Activated CD8-positive, alpha-beta memory T cell treated with anti-CD3 and anti-CD28 coated beads for 1 hour (primary cell): ENCODE measurements at places on chromosomes 5 and 9.

- no peak for DNase-seq
Observed at GRCh38 chr5:35904443-35905132, 33.8 kb downstream of the CAPSL start.

DNA sequence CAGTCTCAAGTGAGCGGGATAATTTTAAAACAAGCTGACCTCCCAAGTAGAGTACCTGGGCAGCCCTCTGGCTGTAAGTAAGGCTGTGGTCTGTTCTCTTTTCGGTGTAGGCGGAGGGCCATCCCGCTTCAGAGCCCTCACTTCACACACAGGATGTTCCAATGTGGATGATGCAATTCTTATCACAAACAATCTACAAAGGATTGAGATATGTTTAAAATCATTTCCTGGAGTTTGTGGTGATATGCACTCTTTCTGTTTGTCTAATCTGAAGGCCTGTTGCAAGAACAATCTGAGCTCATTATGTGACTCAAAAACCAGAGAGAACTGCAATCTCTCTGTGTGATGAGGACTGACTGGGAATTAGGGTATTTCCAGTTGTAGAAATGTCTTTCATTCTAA, 42.5 kb downstream of the ITGA2 start:
- DNase-seq: no peak

GRCh38 chr9:90995516-90995915, 193.9 kb downstream of the SYK start:
- DNase-seq: no peak

DNA sequence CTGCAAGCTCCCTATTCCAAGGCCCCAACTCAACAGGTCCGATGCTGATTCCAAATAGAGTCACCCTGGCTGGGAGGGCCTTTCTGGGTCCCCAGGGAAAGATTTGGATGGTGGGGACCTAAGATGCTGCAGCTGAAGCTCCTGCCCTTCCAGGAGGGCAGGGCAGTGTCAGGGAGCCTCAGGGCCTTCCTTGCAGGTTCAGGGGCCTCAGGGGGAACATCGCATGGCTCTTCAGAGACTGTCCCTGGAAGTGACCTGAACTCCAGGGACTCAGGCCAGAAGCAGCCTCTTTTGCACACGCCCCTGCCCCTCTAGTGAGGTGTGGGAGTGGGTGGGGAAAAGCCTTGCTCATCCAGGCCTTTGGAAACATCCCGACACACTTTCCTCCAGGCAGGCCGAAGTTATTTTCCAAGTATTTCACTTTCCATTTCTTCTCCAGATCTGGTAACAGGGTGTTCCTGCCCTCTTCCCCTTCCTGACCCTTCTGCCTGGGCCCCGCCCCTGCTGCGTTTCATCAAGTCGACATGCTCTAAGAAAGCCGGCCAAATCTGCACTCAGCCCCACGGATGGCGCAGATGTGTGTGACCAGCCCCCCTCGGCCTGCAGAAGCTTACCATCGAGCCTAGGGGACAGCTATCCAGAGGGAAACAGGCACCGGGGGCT, 159.5 kb downstream of the FGF18 start:
- no peak for DNase-seq

- DNase-seq: no peak
Observed at GRCh38 chr5:37198842-37199241, 50.3 kb downstream of the CPLANE1 start.

DNA sequence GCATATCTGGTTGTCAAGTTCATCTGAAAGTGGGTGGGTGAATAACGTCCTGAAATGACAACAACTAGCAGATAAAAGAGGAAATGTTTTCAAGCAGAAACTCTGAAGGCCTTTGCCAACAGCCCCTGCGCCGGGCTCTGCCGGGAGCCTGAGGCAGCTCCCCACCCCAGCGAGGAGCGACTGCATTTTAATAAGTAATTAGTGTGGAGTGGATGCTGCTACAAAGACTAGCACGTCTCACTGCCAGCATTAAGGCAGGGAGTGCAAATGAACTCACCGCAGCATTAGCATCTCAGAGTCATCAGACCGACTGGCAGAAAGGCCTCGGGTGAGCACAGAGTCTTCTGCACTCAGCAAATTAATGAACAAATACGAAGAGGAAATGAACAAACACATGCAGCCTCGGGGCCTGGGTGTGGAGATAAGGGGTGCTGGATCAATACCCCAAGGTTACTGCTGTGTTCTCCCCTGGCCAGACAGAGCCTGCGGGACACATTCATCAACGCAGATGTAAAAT, 63.8 kb downstream of the VAV2 start:
- no peak for DNase-seq

DNA sequence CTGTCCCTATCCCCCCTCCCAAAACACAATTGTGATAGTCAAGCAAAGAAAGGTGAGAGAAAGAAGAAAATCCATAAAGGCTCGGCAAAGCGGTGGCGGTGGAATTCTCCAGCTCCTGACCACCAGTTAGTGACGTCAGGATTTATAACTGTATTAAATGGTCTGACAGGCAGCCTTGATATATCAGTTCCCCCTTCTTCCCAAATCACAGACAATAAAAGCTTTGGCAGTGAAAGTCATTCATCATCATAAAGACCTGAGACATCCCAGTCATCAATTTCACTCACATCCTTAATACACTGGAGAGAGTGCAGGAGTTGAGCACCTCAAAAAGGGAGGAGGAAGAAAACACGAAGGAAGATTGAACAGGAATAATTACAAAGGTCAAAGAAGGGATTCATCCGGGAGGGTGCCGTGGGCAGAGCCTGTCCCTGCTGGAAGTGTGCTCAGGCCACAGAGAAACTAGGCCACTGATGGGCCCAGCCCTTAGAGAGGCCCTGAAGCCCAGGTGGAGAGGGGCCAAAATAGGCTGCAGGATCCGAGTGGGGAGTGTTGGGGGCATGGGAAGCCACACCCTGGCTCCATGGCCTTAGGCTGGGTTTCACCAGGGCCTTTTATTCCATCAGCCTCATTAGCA, 131.9 kb downstream of the PAX5 start:
- no peak for DNase-seq

DNA sequence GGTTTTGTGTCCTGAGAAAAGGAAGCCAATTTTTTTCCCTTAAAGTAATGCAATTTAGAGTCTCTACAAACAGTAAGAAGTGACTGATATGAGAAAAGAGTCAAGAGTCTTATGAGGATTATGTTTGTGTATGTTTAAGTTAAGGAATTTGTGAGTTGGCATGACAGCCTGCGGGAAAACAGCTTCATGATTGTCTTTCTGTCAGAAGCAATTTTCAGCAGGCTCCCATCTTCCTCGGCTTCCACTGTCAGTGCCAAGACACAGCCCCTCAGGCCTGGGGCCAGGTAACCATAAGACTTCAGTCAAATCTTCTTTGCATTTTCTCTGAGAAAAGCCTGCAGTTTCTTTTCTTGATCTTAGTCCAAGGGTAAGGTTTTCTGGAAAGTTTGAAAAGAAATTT, 17.0 kb upstream of the SELENOP start:
- no peak for DNase-seq

GRCh38 chr9:97788763-97789663, 64.0 kb upstream of the FOXE1 start:
- no peak for DNase-seq

GRCh38 chr5:167850911-167851310, 440.5 kb upstream of the WWC1 start:
- DNase-seq: no peak

DNA sequence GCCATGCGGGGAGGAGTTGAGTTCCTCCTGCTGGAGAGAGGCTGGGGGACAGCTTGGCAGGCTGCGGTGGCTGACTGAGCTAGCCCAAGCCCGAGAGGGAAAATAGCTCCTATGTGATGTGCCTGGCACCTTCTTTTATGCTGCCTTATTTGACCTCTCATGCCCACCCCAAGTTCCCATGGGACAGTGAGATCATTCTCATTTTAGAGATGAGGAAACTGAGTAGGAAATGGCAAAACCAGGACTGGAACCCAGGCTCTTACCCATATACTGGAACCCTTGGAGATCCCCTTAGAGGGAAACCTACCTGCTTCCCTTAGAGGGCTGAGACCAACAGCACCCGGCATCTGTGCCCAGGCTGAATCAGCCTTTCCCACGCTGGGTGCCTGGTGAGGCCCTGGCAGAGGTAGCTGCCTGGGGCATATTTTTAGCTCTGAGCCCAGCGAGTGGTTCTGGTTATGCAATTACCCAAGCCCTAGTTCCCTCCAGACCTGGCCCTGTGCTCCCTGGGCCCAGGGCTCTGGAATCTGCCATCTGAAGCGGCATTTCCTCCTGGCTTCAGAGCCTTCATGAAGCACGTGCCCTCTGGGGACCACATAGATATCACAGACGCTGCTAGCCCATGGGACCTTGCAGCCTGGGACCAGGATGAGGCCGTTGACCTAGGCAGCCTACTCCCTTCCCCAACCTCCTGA, 23.6 kb downstream of the COL27A1 start:
- DNase-seq: no peak

DNA sequence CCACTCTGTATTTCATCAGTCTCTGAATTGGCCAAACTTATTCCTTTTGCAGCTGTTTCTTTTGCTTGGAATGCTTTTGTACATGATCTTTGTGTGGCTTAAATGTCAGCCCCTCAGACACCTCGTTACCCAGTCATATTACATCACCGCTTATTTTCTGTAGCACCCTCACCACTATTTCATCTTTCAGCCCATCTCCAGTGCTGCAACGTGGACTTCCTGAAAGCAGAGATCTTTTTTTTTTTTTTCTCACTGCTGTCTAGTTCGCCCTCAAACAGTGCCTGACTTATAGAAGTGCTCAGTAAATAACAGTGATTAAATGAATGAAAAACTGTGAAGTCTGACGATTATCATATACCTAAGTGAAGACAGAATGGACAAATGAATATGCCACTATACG, 835 bp downstream of the SRA1 start:
- no peak for DNase-seq

GRCh38 chr5:151895660-151896030, 29.0 kb downstream of the GLRA1 start:
- no peak for DNase-seq

- DNase-seq: no peak
Observed at GRCh38 chr9:22055090-22055489, 46.0 kb upstream of the CDKN2B start.

DNA sequence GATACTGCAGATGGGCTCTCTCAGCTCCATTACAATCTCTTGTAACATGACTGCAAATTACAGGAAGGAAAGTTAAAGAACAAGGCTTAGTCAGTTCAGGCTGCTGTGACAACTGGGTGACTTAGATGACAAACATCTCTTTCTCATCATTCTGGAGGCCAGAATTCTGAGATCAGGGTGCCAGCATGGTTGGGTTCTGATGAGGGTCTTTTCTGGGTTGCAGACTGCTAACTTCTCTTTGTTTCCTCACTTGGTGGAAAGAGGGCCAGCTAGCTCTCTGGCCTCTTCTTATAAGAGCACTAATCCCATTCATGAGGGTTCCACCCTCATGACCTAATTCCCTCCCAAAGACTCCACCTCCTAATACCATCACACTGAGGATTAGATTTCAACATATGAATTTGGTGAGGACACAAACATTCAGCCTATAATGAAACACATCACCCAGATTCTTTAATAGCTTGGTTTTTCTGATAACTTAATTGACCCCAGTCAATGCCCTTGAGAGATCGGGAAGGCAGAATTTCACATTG, 73.6 kb upstream of the MAMDC2 start:
- DNase-seq: no peak

DNA sequence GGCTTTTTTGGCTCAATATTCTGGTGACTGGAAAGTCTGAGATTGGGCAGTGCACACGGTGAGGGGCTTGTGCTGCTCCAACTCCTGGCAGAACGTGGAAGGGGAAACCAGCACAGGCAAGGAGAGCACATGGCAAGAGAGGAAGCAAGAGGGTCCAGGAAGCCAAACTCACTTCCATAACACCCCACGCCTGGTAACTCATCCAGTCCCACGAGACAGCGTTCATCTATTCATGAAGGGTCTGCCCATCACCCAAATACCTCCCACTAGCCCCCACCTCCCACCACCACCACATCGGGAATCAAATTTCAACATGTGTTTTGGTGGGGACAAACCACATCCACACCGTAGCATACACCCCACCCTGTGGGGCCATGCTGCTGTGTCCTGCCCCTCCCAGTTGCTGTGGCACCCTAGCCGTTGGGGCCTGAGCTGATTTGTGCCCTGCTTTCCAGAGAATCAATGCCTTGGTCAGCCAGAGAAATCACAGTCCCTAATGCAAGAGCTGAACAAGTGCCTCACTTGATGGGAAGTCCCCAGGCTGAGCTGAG, 27.3 kb downstream of the PROP1 start:
- DNase-seq: no peak

DNA sequence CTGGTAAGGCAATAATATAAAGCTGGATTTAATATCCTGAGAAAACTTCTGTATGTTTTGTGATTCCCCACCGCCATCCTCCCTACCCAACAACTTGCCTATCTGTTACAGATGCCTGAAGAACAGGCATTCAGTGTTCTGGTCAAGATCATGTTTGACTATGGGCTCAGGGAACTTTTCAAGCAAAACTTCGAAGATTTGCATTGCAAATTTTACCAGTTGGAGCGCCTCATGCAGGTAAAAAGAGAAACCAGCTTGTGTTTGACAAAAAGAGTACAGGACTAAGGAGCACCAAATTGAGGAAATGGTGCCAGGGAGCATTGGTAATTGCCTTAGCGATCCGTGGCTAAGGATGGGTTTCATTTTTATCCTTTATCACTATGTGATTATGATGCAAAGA, 40.0 kb downstream of the GPR21 start:
- no peak for DNase-seq

GRCh38 chr5:131367219-131367860, 103.5 kb downstream of the CDC42SE2 start:
- DNase-seq: no peak

- DNase-seq: no peak
Observed at GRCh38 chr9:116791326-116791725, 104.2 kb downstream of the TRIM32 start.

DNA sequence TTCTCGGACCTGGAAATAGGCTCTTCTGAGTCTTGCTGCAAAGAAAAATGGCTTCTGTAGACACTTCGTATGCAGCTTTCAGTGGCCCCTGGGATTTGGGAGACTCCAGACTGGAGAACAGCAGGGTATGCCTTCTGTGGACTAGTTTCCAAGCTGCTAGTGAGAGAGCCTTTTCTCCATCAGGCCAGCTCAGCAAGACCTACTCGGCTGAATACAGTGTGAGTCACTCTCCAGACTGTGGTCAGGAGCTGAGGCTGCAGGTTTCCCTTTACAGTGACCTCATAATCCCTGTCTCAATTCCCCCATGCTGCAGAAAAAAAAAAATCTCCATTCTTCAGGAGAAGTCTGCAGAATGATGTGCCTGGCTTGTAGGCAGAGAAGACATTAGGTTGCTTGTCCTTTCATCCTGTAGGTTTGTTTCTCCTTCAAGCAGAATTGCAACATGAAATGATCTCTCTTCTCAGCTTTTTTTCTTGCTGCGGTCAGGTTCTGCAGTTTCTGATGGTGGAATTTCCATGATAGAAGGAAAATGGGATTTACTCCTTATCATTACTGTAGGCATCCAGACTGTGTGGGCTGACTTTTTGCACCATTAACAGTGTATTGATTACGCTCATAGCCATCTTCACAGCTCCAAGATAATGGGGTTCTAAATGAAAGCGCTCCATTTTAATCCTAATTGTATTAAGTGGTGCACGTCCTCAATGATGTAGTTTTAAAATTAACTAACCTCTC, 78.3 kb upstream of the TNFSF8 start:
- no peak for DNase-seq

- DNase-seq: no peak
Observed at GRCh38 chr5:177493795-177494345, 3.5 kb downstream of the PDLIM7 start.

- DNase-seq: no peak
Observed at GRCh38 chr9:130287736-130288135, 22.2 kb downstream of the HMCN2 start.

- no peak for DNase-seq
Observed at GRCh38 chr9:85717220-85717619, 24.5 kb downstream of the AGTPBP1 start.
